Omental fat pad (tissue), 4 donors: ENCODE measurements at places on chromosomes 5 and 9.

- no peak for DNase-seq
Observed at GRCh38 chr9:2764353-2764752, 47.0 kb downstream of the KCNV2 start.

GRCh38 chr5:37005946-37006540 is 129.5 kb downstream of the NIPBL start:
- DNase-seq = no peak

DNA sequence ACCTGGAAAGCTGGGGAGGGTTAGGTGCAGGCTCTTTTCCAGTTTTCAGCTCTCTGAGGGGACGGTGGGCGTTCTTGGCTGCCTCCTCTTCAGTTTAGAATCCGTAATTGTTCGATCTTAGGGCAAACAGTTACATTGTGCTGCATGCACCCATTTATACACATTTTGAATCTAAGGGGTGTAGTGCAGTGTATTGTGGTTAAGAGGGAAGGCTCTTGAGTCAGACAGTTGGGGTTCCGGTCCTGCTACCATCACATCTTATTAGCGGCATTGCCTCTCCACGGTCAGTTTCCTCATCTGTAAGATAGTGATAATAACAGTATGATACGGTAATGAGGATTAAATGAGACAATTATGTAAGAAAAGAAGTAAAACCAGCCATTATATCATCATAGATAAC is 625 bp downstream of the EXOSC2 start:
- no peak for DNase-seq

GRCh38 chr5:61402244-61402823 is 70.3 kb downstream of the ZSWIM6 start:
- DNase-seq = no peak

DNA sequence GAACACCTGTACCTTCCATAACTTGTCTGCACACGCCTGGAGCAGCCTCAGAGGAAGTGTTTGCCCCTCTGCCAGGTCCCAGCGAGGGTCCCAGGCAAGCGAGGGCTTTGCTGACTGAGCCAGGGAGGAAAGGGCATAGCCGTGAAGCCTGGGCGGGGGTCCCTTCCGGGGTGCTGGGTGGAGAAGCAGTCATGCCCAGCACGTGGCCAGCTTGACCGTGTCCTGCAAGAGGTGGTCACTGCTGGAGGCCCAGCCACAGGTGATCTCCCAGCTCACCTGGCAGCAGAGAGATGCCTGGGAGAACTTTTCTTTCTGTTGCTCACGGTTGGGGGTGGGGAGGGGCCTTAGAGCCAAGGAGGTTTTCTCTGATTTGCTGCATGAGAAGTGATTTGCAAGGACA is 195.3 kb downstream of the CACNA1B start:
- no peak for DNase-seq

GRCh38 chr5:50846261-50846660 is 179.8 kb downstream of the PARP8 start:
- no peak for DNase-seq

GRCh38 chr5:126753227-126753626 is 23.7 kb upstream of the LMNB1 start:
- no peak for DNase-seq

GRCh38 chr9:121773286-121773953 is 122.0 kb downstream of the DAB2IP start:
- DNase-seq = no peak

- DNase-seq = no peak
Observed at GRCh38 chr5:93756372-93756771, 15.0 kb upstream of the POU5F2 start.

DNA sequence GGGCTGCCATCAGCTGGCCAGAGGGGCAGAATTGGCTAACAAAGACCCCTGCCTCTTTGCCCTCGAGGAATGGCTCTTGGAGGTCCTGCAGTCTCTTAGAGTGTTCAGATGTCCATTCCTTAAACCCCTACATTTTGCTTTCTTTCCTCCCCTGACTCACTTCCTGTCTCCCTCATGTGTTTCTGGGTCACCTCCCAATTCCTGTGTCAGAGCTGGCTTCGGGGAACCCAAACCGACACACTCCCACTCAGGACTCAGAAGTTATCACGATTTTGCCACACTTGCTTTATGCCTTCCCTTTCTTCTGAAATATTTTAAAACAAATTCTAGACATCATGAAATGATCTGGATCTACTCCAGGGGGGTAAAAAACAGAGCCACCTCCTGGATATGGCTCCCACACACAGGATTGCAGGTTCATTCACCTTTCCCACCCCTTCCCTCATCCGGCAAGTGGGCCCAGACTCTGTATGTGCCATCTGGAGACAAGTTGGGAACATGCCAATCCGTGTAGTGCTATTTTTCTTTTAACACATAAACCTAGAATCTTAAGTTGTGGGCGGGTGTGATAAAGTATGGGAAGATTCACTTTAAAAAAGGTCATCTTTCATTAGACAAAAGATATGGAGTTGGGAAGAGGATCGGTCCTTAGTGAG is 145.7 kb downstream of the NXNL2 start:
- no peak for DNase-seq

- no peak for DNase-seq
Observed at GRCh38 chr5:159057426-159057825, 42.3 kb downstream of the EBF1 start.

- no peak for DNase-seq
Observed at GRCh38 chr5:58921159-58921558, 338.3 kb downstream of the RAB3C start.

DNA sequence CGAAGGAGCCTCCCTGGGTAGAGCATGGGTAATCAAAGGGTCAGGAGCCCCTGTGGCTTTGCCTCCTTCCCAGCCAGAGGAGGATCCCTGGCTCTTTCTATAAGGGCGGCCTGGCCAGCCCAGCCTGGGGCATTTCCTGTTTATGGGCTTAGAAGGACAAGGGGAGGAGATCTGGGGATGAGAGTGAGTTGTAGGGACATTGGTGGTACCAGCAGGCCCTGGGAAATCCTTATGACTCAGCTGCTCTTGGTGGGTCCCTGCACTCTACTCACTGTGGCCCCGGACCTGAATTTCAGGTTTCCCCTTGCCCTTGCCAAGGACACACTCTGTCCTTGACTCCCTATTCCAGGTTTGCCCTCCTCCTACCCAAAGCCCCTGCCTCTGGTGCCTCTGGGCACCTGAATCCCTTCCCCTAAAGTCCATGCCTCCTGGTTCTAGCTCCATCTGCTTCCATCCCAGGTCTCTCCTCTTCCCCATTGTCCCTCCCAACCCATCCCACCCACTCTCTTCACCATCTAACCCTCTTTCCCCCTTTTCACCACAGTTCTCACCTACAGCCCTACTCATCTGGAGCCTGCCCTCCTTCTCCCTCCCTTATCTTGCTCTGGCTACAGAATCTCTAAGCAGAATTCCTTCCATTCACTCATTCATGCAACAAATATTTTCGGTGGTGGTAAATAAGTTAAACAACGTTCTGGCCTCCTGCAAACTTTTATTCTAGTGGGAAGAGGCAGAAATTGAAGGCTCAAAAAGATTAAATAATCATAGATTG is 34.9 kb downstream of the PCDH1 start:
- DNase-seq = no peak

DNA sequence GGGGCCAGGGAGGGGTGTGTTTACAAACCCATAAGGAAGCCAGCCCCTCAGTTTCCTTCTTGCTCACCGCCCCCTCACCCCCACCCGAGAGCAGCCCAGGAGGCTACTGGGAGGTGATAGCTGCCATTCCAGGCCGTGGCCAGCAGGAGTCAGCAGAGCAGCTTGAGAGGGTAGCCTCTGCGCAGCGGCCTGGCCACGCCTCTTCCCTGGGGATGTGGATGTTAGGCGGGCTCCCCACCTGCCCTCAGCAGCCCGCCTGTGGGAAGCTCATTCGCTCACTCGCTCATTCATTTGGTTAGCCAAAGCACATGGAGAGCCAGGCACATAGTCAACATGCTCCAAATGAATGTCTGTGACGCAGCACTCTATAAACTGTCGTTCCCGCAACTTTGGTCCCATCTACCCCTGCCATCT is 6.1 kb upstream of the DPM2 start:
- DNase-seq = peak; percentile 70

- DNase-seq = no peak
Observed at GRCh38 chr9:13719981-13720676, 440.6 kb upstream of the MPDZ start.

- DNase-seq = no peak
Observed at GRCh38 chr5:143979044-143979690, 167.2 kb downstream of the HMHB1 start.

DNA sequence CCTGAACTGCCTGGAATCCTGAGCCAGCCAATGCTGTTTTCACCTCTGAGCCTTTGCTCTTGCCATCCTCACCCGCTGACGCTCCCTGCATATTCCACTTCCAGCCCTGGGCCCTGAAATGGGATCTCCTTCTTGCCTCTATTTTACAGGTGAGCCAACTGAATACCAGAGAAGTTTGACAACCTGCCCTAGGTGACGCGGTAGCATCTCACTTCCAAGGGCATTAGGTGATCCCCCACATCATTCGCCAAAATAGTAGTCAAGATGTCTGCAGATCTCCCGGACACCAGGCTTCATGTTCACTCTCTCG is 43.5 kb downstream of the FOXI1 start:
- no peak for DNase-seq

GRCh38 chr9:13069498-13069897 is 210.0 kb downstream of the MPDZ start:
- no peak for DNase-seq

- DNase-seq = no peak
Observed at GRCh38 chr5:174300941-174301761, 255.6 kb downstream of the NSG2 start.

DNA sequence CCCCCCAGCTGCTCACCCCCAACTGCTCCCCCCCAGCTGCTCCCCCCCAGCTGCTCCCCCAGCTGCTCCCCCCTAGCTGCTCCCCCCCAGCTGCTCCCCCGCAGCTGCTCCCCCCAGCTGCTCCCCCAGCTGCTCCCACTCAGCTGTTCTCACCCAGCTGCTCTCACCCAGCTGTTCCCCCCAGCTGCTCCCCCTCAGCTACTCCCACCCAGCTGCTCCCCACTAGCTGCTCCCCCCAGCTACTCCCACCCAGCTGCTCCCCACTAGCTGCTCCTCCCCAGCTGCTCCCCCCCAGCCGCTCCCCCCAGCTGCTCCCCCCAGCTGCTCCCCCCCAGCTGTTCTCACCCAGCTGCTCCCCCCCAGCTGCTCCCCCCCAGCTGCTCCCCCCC is 22.8 kb upstream of the AHRR start:
- DNase-seq = no peak

GRCh38 chr9:28320616-28321015 is 747.3 kb upstream of the C9orf72 start:
- DNase-seq = no peak

DNA sequence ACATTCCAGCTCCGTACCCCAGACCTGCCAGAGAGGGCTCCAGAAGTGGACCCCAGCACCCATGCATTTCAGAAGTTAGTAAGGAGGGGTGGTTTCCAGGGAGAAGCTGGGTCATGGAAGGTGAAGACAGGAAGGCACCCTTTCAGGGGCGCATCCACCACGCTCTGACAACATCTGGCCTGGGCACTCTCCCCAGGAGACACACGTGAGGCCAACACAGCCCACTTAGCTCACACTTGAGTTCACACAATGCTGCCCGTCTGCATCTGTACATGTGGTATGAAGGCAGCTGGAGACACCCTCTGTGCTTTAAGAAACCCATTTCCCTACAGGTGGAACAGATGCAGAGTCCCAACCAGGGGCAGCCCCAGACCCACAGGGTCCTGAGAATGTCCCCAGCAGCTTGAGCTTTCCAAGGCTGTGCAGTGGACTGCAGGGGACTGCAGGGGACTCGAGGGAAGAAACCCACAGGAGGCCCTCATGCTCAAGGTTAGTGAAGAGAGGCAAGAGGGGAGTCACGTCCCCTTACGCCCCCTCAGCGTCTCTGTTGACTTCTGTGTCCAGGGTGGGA is 326.8 kb upstream of the IRX1 start:
- DNase-seq = no peak

- DNase-seq = no peak
Observed at GRCh38 chr5:122004201-122004600, 42.4 kb downstream of the SRFBP1 start.

DNA sequence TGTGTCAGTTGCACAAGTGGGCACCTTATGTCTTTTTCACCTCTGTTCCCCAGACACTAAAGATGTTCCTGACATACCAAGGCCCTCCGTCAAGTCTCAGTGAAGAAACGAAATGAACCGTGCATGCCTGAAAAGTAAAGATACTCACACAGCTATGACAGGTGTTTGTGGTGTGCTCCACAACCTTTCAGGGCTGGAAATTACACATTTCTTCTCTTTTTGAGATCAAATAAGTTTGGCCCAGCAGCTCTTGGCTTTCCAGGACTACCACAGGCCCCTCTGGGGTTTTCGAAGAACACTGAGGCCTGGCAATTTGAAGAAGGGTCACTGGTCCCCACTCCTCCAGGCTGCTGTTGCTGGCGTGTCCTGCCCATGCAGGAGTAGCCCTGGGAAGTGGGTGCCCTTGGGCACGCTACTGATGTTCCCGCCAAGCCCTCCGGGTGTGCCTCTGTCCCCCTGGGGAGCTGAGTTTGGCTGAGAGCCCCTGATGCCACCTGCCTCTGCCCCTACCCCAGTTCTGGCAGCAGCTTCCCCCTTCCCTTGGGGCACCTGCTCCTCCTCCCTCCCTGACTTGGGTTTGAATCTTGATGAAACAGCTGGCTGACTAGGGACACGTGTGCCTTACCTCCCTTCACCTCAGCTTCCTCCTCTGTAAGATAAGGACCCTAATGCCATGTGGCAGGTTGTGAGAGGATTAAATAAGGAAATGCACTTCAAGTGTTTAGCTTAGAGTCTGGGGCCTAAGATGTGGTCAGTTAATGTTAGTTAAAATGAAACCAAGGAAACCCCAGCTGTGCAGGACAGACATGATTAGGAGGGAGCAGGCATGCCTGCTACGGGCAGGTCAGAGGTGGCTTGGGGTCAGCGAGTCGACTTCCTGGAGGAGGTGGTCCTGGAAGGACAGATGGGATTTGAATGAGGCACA is 49.1 kb upstream of the GADD45G start:
- no peak for DNase-seq

GRCh38 chr5:100502684-100503083 is 32.5 kb upstream of the FAM174A start:
- no peak for DNase-seq

DNA sequence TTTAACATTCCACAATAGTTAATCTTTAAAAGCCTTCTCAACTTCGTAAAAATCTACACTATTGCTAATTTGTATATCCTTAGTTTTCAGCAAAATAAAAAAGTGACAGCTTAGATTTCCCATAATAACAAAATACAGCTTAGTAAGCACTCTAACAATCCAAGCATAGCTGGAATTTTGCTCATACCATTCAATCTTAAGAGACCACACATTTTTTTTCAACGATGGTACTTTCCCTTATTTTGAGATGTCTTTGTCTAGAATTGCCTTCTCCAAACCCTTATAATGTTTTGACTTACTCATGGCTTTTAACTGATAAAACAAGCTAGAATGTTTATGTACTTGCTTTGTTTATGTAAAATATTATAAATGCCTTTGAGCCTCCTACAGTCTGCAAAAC is 65.6 kb downstream of the HOMER1 start:
- DNase-seq = no peak

- DNase-seq = no peak
Observed at GRCh38 chr5:77151501-77151900, 59.0 kb upstream of the PDE8B start.

DNA sequence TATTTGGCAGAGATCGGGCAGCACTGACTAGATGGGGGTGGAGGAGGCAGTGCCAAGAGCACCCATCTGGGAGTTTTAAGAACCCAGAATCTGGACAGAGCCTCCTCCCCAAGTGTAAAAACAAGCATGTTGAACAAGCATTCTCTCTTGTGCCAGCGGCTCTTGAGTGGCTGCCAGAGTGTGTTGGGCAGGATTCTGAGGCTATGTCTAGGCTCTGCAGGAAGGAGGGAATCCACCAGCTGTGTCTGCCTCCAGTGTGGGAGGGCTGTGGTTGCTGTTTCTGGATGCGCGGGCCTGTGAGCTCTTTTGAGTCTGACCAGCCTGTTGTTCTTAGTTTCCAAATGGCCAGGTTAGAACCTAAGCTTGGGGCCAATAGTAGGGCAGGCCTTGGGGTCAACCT is 39.8 kb downstream of the HMCN2 start:
- DNase-seq = no peak
